ENCODE measurements at places on chromosomes 5 and 9.

DNA sequence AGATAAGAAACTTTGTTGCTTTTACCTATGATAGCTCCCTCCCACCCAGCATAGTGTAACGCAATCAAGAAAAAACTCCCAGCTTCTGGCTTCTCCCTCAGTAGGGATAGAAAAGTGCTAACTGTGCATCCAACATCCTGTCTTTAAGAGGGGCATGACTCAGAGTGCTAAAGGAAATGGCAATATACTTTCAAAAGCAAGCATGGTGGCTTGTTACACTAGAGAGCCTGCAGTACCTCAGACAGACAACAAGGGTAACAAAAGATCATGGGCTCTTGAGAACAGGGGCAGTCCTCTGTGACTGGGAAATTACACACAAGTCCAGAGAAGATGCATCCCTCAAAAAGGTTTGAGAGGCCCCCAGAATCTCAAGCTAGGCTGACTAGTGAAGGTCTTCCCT is 37.8 kb downstream of the PRELID2 start:
- DNase-seq: no peak

GRCh38 chr5:115413651-115414050 is 117.2 kb upstream of the CCDC112 start:
- DNase-seq: no peak

DNA sequence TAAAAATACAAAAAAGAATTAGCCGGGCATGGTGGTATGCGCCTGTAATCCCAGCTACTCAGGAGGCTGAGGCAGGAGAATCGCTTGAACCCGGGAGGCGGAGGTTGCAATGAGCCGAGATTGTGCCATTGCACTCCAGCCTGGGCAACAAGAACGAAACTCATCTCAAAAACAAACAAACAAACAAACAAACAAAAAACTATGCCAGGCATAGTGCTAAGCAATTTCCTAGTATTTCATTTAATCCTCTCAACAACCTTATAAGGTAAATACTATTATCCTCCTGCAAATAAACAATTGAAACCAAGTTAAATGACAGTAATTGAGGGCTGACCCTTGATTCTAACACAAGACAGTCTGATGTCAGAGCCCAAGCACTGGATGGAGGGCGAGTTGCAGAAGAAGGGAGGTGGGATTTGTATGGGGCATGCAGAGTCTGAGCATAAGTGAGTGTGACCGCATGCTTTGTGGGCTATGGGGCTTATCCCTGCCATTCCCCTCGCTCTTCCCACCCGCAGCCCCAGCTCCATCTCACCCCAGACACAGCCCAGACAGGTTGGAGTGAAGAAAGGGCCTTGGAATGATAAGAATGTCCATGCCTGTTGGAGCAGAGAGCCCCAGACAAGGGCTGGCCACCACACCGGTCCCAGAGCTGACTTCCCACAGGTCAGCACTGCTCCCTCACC is 24.3 kb upstream of the RPS14 start:
- DNase-seq: no peak

DNA sequence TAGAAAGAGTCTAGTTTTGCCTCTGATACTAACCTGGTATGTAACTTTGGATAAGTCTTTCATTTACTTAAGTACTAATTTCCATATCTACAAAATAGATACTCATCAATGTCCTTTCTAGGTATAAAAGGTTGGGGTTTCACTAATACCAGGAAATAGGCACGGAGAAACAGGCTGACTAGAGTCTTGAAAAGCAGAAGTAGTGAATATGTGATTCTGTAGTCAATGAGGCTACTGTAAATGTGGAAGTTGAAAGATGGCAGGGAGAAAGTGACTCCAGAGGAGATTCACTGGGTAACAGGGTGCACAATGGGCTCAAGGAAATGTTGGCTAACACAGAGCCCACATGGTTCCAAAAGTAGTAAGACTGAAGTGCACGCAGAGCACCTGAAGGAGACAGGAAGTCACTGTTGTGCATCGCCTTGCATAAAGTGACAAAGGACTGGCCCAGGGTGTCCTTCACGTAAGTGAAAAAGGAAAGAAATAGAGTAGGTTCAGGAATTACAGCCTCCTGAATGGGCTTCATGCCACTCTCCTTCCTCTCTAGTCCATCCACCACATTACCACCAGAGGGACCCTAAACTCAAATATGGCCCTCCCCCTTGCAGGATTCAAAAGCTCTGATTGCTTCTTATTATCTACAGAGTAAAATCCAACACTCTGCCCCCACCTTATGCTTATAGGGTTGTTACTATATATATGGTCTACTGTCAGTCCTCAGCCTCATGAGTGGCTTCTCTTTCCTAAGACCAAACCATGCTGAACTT is 288.0 kb upstream of the SMARCA2 start:
- no peak for DNase-seq

DNA sequence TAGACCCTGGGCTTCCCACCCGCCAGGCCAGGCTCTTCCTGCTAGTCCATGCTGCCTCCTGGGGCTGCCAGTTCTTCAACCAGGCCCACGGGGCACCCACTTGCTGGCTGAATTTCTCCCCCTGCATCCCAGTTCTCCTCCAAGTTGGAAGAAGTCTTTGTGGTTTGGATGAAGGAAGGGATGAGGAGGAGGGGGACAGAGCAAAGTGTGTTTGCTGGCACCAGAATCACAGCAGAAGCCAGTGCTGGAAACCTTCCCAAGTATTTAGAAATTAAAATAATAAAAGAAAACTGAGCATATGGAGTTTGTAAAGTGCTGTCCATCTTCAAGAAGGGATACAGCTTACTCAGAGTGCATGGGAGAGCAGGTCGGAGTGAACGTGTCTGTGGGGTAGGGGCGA is 19.4 kb upstream of the UNC5A start:
- no peak for DNase-seq

DNA sequence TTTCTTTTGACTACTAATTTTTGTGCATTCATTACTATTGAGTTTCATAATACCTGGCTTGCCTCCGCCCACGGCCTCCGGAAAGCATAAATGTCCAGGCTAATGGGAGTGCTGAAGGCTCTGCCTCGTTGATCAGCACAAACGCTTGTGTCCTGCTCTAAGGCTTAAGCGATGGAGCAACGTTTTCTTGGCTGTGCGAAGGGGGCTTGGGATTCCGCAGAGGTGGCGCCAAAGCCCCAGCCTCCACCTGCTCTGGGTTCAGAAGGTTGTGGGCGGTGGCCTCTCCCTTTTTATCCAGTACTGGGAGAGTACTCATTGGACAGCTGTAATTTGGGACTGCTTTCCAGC is 19.7 kb downstream of the ANXA2R start:
- DNase-seq: no peak

GRCh38 chr5:127820910-127821553 is 117.8 kb downstream of the CCDC192 start:
- DNase-seq: no peak

Data from stimulated activated CD8-positive, alpha-beta memory T cell treated with anti-CD3 and anti-CD28 coated beads, Interleukin-15, amount 100 ng/mL, for 1 hour (primary cell).